CD4-positive, alpha-beta T cell treated with Interleukin-15 for 4 hours (primary cell): ENCODE measurements at places on chromosomes 7 and 10.

DNA sequence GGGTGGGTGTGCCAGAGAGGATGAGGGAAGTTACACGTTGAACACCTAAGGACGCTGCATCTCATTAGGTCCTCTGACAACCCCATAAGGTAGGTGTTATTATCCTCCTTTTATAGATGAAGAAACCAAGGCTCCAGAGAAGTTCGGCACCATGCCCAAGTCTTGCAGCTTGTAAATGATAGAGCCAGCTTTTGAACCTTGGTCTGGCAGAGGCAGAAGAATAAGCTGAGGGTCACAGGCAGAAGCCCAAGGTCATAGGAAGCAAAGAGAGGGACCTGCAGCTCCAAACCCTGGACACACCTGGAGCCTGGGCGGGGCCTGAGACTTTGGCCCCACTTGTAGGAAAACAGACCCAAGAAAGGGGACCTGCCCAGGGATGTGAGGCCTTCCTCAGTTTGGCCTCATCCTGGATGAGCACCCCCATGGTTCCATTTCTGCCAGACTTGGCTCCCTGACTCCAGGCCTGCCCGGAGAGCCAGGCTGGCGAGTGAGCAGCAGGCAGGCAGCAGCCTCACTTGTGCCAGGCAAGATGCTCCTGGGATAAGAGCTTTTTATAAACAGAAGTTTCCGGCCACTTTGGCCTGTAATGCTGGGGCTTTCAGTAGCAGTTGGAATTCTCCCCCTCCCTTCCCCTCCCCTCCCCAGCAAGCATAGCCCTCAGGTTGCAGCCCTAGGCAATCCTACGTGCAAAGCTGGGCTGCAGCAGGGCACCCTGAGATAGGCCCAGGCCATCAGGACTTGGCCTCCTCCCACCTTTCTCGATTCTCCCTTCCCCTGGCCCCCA lies 2.4 kb downstream of the KCNH2 start:
- no peak for DNase-seq

GRCh38 chr10:101901340-101901739 lies 57.7 kb upstream of the KCNIP2 start:
- DNase-seq, result no peak

GRCh38 chr7:157559596-157560257 lies 222.9 kb downstream of the DNAJB6 start:
- no peak for DNase-seq

GRCh38 chr10:986881-987619 lies 1.2 kb upstream of the GTPBP4 start:
- DNase-seq, result no peak

DNA sequence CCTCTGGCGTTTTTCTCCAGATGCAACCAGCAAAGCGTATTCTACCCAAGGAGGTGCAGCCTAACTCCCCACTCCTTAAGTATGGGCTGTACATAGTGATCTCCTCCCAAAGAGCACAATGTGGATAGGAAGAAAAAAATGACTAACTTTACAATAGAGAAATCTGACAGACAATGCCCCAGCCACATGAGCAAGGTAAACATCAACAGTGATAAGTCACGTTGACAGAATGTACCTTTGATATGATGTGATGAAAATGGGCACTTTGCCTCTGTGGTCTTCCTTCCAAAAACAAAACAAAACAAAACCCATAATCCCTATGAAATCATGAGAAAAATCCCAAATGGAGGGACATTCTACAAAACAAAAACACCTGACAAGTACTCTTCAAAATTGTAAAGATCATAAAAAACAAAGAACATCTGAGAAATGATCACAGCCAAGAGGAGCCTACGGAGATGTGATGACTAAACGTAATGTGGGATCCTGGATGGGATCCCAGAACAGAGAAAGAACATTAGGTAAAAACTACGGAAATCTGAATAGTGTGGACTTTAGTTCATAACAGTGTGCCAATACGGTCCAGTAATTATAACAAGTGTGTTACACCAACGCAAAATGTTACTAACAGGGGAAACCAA lies 50.6 kb downstream of the ABLIM1 start:
- no peak for DNase-seq

DNA sequence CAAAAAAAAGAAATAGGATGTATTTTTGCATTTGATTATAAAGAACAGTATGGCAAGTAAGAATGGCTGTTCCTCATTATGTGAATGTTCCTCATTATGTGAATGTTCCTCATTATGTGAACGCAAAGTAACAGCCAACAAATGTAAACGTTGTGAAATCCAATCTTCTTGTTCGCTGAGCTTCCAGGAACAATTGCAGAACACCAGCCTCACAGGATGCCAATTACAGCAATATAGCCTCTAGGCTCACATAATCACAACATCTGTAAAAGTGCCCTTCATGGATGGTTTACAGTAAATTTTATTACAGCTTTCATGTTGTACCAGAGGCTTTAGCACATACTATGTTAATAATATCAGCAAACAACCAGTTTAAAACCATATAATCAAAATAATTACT lies 71.6 kb downstream of the THSD7A start:
- no peak for DNase-seq
